Renal cortical epithelial cell (primary cell): ENCODE measurements at places on chromosomes 3 and 15.

DNA sequence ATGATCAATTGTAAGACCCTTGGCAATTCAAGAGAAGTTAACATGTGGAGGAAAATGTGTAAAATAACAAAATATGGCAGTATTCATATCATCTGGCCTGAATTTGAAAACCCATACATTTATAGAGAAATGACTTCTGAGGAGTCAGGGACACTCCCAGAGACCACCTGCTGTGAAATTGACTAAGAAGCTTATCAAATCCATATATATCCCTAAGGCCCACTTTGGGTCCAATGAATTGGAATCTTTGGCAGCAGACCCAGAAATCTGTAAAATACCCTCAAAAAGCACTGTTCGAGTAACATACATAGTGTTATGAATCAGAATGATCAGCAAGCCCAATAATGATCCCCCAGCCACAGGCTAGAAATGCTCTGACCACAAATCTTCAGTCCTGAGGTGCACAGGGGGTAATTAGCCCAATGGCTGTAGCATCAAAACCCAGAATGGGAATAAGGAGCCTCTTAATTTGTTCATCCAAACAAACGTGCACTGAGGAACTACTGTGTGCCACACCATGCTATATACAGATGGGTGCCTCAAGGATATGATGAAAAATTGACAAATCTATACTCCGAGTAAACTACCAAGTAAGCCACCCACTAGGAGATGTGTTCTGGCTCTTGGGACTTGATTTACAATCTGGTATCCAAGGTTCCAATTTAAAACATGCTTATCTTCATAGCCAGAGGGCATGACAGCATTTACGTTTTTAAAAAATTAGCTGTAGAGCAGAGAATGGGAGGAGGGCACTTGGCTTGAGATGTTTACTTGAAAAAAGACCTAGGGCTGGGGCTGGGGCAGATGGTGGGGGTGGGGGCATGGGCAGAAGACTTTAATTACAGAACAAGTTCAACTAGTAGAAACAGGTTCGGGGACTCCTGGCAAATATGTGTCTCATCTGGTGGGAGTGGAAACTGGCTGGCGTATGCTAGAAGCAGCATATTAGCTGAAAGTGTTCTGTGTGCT is 9.1 kb upstream of the ARHGEF3 start:
- DNase-seq = no peak

GRCh38 chr3:161915418-161915750 is 418.8 kb downstream of the OTOL1 start:
- no peak for DNase-seq

DNA sequence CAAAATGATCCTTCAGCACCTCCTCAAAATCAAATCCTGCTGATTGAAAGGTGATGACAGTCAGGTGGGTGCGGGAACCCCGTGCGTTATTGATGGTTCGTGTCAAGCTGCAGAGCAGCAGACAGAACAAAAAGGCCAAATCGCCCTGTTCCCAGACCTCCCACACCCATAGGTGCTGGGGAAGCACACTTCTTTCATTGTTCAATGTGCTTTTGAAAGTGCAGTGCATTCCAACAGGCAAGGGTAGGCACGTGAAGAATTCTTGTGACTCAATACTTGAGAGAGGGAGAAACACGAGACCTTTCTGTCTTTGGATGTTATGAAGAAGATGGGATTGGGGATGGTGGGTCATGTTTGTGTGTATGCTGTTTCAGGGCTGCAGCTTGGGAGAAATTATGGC is 514.0 kb downstream of the MCTP2 start:
- DNase-seq = no peak

DNA sequence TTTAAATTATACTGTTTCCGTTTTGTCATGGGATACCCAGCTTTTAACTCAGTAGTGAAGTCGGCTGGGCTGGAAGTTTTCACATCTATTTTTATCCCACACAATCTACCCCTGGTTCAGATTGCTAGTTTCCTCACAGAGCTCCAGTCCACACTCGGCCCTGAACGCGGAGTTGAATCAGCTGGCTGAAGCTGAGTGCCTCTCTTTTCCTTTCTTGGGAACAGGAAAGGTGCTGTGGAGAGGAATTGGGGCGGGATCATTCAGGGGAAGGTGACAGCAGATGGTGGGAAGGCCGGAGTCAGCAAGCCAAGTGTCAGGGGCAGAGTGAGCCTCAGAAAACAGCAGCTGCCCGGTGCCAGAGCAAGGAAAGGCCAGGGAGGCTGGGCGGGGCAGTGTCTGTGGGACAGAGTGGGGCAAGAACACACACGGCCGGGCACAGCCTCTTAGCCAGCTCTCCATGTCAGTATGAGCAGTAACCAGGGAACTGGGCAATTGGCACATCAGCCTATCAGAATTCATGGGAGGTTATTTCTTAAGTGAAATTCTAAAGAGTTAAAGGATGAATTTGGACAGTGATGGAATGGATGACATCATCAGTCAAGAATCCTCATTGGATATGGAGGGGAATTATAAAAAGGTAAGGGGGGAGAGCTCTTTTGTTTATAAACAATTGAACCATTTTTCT is 135.7 kb upstream of the IL12A start:
- peak; percentile 78 for DNase-seq

GRCh38 chr15:75360391-75360790 is 8.0 kb downstream of the MAN2C1 start:
- DNase-seq = no peak

- DNase-seq = peak; percentile 92
Measured at GRCh38 chr3:11096266-11097139, 57.8 kb upstream of the HRH1 start.

- no peak for DNase-seq
Measured at GRCh38 chr3:49619649-49620048, 54.5 kb upstream of the APEH start.

GRCh38 chr3:144865948-144866347 is 894.3 kb downstream of the DIPK2A start:
- no peak for DNase-seq

- DNase-seq = no peak
Measured at GRCh38 chr3:17111586-17111985, 226.8 kb downstream of the PLCL2 start.

DNA sequence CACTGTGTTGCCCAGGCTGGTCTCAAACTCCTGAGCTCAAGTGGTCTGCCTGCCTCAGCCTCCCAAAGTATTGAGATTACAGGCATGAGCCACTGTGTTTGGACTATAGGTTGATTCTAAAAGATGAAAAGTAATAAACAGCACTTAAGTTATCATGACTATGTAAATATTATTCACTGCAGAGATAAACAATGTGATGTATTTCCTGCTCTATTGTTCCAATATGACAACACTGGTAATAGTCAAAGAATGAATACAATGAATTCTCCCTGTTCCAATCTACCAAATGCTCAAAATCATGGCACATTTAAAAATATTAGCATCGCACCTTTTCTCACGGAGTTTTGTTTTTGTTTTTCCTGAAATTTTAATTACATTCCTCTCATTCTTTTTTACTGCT is 36.8 kb upstream of the TBL1XR1 start:
- no peak for DNase-seq

- peak; percentile 95 for DNase-seq
Measured at GRCh38 chr15:71691458-71692417, 118.6 kb upstream of the NR2E3 start.

DNA sequence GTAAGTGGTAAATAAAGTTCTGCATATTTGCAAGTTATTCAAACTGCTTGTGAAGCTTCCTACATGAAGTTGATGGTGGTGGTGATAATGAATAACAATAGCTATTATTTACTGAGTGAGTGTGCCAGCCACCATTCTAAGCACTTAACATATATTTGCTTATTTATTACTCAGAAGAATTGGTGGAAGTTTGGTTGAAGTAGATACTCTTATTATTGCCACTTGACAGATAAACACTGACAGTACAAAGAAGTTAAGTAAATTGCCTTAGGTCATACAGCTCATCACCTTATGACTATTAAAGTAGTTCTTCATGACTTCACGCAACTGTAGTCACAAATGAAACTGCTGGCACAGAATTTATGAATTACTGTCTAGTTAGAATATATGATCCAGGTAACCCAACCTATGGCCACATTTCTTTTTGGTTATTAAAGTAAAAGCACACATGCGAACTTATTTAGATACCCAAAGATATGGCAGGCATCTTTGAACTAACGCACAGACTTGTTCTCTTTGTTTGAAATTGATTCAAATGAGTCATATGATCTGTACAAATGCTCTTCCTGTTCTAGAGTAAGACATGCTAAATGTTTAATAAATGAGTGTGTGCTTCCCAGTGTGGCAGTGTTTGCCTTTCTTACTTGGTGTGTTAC is 99.8 kb upstream of the NR2F2 start:
- DNase-seq = peak; percentile 56

GRCh38 chr3:146705225-146705624 is 100.1 kb upstream of the PLSCR5 start:
- no peak for DNase-seq

DNA sequence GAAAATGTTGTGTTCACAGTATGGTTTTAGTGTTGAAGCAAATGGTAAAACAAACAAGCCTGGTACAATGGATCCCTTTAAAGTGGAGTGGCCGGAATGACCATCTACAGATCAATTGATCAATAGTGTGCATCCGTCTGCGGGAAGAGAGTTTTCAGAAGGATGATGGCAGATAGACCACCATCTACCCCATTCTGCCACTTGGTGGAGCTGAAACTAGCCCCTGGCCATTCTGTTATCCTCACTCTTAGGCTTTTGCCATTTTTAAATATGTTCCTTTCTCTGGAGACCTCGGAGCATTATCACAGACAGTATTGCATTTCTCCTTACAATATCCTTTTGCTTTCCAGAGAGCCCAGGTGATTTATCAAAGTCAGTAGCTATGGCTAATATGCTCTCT is 258.9 kb upstream of the CFAP20DC start:
- no peak for DNase-seq

DNA sequence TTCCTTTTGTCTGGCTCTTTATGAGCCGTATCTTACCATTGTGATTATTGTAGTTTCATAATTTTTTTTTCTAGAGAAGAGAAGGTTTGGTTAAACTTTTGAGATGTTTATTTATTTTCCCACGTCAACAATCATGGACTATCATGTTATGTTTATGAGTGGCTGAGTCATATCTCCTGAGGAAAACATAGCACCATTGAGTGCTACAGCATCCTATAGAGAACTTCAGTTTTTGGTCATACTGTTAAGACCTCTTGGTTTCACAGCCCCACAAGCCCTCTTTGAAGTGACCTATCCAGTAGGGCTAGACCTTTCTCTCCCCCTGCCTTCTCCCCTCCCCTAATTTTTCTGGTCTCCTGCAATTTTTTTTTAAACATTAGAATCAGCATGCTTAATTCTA is 20.8 kb downstream of the PIK3CA start:
- no peak for DNase-seq

DNA sequence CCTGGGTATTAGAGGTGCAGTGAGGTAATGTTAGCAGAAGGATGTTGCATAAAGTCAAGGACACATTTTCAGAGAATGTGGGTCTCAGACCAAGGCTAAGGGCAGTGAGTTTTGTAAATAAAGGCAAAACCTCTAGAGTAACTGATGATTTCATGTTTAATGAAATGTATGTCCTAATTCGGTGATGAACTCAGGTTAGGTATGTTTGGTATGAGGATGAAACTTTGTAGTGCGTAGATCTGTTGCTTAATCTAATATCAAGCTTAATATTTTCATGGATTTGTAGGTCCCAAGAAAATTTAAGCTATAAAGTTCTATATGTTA is 3.6 kb downstream of the USP50 start:
- no peak for DNase-seq

GRCh38 chr15:91884606-91885005 is 31.1 kb downstream of the SLCO3A1 start:
- no peak for DNase-seq

GRCh38 chr3:108091498-108092250 is 843 bp upstream of the CD47 start:
- no peak for DNase-seq

DNA sequence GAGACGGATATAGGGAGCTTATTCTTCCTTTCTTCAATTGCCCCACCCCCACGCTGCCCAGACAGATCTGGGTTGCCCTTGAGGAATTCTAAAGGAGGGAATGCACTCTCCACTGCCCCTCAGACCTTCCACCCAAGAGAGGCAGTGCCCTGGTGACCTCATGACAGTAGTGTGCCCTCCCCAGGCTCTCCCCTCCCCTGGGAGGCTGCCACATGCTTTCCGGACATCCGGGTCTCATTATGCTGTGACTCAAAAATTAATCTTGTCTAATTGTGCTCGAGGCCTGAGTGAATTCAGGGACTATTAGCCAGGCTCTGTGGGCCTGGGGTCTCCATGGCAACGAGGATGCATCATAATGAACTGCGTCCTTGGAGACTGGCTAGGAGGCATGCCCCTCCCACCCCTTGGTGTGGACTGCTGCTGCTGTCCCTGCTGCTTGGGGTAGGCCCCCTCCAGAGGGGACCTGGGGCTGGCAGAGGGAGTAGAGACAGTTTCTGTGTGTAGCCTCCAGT is 20.8 kb downstream of the CORO2B start:
- peak; percentile 53 for DNase-seq

DNA sequence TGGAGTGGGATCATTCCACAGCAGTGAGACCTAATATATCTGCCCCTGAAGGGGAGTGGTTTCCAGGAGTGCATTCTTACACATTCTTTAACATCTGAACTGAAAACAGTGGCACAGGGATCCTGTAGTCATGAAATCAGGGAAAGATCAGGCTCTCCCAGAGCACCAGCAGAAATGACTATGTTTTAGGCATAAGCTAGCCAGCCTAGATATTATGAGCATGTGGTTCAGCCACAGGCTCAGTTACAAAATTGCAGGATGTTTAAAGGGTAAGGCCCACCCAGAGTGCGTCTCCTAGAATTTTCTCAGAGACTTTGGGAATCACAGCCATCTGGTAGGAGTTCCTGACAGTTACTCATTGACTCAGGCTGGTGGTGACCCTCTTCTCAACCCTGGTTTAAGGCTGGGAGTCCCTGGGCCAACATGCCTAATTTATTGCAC is 20.9 kb downstream of the FSTL1 start:
- DNase-seq = peak; percentile 58

- DNase-seq = no peak
Measured at GRCh38 chr3:18446149-18446825, 21.1 kb upstream of the SATB1 start.

- DNase-seq = peak; percentile 43
Measured at GRCh38 chr15:65413760-65414144, 9.0 kb downstream of the IGDCC4 start.

DNA sequence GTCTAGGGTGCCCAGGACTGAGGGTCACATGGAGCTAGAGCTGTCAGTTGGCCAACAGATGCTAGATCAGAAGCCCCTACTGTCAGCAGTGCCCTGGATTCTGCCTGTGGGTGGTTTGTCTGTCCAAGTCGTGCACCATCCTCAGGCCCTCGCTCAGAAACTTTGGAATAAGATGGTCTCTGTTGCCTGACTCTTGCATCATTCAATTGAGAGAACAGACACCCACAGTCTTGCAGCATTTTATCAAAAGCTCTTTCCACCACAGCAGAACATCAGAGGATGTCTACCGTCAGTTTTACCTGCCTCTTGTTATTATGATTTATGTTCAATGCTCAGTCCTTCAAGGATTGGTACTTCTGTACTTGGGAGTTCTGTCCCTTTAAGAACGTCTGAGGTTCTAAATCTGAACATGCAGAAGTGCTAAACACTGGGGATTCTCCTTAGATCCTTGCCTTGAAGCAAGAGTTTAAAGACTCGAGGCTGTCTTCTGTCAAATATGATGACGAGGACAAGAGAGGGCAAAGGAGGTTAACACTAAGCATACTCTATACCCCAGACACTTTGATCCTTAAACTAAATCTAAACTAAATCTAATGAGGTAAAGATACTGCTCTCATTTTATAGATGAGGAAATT is 4.8 kb downstream of the AQP9 start:
- DNase-seq = no peak
